Bone marrow (tissue), 2 donors: ENCODE measurements at places on chromosomes 2 and 18.

DNA sequence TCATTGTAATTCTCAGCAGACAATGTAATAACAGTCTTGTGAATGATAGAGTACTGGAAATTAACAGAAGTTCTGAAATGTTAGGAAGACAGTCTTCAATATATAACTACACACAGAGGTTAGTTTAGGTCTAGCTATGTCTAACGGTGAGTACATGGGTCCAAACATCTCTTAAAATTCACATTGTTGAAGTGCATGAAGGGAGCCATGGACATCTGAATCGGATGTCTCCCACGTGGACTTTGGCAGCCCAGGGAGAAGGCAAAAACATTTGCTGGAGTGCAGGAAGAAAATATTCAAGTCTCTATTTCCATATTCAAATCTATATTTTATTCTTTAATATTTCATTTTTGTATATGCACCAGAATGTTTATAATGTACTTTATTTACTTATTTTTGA, 34.8 kb downstream of the CACNB4 start:
- no peak for DNase-seq

GRCh38 chr2:172953970-172954852, 121.4 kb upstream of the MAP3K20 start:
- no peak for DNase-seq

- no peak for DNase-seq
Observed at GRCh38 chr2:58427572-58428095, 186.5 kb upstream of the FANCL start.

GRCh38 chr18:31042406-31043181, at the start of gene DSC3:
TSS of gene DSC3 (minus strand) at chr18:31042742. CDS start at chr18:31042660, 82 bp downstream.
- DNase-seq, result no peak

DNA sequence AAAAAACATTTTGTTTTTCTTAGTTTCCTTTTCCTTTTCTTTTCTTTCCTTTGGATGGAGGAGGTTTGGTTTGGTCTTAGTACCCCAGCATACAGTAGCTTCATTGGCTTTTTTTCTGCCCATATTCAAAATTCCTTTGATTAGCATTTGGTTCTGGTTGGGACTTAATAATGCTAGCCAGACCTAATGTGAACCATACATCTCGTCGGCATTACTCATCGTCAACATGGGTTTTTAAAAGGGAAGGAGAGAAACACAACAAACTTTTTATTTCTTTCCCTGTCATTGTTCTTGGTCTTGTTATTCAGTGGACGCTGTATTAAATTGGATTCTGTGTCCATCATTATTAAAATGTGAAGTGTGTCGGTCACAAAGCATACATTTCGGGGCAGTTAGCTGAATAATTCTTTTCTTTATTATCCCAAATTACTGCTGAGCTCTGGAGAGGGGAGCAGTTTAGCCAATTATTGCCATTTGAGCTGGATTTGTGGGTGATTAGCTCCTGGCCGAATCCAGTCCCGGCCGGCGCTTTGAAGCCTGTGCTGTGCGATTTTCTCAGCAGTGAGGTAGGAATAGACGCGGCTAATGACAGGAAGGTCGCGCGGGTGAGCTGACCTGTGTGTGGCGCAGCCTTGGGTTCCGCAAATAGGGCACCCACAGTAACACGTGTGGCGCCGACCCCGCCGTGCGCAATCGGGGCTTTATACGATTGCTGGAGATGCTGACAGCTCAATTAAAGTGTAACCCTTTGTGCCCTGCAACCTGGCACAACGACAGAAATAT, 303.3 kb downstream of the GBX2 start:
- no peak for DNase-seq

DNA sequence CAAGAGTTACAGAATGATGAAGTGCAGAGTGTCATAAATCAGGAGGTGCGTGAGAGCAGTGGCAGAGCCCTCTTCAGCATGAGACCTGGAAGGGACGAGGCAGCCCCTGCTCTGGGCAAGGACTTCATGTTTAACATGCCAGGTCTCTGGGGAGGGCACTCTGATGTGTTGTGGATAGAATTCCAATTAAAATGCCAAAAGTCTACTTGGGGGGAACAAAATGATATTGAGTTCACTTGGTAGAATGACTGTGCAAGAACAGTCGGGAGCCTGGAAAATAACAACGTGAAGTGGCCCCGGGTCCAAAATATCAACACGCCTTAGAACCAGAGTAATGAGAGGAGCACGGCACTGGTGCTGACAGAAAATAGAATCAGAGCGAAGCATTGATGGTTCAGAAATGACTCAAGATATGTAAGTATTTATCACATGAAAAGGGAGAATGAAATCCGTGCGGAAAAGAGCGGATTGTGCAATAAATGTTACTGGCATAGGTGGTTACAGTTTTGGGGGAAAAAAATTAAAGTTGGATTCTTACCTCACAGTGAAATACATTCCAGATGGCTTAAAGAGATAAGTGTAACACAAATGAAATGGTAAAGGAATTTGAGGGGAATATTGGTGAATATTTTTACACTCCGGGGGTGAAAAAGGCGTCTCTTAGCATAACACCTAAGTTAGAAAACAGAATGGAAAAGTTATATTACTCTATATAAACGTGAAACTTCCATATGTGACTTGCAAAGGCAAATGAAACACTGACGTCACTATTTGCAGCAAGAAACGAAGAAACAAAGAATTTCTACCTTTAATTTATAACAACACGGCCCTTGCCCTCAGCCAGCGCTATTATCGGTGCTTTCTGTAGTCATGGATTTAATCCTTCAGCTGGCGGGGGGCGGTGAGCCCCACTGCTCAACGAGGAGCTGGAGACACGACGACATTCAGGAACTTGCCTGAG, 159.4 kb upstream of the TWIST2 start:
- no peak for DNase-seq

DNA sequence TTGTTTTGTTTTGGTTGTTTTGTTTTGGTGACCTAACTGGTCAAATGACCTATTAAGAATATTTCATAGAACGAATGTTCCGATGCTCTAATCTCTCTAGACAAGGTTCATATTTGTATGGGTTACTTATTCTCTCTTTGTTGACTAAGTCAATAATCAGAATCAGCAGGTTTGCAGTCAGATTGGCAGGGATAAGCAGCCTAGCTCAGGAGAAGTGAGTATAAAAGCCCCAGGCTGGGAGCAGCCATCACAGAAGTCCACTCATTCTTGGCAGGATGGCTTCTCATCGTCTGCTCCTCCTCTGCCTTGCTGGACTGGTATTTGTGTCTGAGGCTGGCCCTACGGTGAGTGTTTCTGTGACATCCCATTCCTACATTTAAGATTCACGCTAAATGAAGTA, at the start of gene TTR:
TSS of gene TTR (plus strand) at position 250 of the 400 bp plus-strand sequence. CDS start at position 276, 26 bp downstream.
- DNase-seq, result no peak

- no peak for DNase-seq
Observed at GRCh38 chr2:1894578-1894977, 150.3 kb upstream of the PXDN start.

GRCh38 chr2:9215680-9216079, 9.1 kb downstream of the ASAP2 start:
- DNase-seq, result no peak

GRCh38 chr2:12008425-12009061, 262.1 kb downstream of the LPIN1 start:
- peak; percentile 16 for DNase-seq

GRCh38 chr2:172431463-172431862, 4.1 kb downstream of the ITGA6 start:
- DNase-seq, result no peak
